Cortex of kidney (tissue), 1 donor: ENCODE measurements at places on chromosomes 11 and 22.

- DNase-seq: no peak
These were observed 3.8 kb downstream of the ACY3 start for GRCh38 chr11:67646535-67647336.

- no peak for DNase-seq
These were observed 22.7 kb upstream of the XBP1 start for GRCh38 chr22:28822930-28823551.

DNA sequence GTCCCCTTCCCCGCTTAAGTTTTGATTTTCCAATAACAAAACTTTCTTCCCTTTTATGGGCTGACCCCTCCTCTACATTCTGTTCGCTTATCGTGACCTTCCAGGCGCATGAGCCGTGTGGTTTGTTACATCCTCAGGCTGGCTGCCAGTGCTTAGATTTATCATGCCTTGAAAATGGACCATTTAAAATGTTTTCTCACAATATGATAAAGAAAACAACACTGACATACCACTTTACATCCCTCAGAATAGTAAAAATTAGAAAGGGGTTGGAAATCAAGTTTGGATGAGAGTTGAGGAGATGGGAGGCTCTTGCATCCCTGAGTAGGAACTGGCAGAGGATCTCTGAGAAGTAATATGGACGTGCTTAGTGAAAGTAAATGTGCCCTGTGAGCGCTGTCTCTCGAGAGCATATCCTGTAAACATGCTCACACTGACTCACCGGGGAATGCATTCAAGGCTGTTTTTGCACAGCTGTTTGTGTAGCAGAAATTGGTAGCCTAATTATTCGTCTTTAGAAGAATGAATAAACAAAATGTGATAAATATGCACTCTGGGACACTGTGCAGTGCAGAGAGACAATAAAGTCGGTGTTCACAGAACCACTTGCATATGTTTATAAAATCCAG, 17.1 kb upstream of the TOLLIP start:
- no peak for DNase-seq

GRCh38 chr11:77561257-77561656, 28.5 kb upstream of the AQP11 start:
- no peak for DNase-seq
